Stimulated activated CD4-positive, alpha-beta T cell treated with anti-CD3 and anti-CD28 coated beads, Interleukin-15, amount 100 ng/mL, for 1 hour (primary cell): ENCODE measurements at places on chromosomes 13 and 19.

GRCh38 chr19:6812612-6813011, 40.1 kb downstream of the VAV1 start:
- no peak for DNase-seq

GRCh38 chr13:40398065-40398464, 268.4 kb downstream of the FOXO1 start:
- DNase-seq, result no peak

DNA sequence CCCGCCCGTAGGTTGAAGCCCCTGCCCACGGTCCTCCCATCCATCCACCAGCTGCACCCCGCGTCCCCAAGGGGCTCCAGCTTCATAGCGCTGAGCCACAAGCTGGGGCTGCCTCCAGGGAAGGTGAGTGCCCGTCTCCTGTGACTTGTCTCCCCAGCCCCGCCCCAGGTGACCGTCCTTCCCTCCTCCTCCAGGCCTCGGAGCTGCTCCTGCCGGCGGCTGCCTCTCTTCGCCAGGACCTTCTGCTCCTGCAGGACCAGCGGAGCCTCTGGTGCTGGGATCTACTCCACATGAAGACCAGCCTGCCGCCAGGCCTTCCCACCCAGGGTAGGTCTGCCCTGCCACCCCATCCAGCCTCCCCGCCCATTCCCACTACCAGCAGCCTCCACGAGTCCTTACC, 7.5 kb downstream of the HAUS5 start:
- no peak for DNase-seq

DNA sequence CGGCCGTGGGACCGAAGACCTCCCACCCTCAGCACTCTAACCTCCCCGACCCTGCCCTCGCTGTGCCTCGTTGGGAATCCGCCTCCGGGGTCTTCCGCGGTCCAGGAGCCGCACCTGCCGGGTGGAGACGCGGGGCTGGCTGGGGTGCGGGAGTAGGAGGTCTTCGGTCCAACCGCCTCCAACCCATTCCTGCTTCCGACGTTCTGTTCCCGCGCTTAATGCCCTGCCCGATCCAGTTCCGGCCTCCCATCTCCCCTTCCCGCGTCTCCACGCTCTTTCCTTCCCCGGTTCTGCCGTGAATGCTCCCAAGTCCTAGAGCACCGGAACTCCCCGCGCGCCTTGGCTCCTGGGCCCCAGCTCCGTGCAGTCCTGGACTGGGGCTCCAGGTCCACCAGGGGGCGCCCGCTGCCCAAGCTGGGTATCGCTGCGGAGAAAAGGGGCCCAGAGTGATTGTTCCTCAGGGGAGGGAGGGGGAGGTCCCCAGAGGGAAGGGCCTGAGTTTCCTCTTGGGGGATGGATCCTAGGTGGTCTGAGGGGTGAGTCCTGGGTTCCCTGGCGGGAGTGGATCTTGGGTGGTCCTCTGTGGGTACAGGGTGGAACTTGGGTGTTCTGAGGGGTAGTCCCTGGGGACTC, 14.1 kb upstream of the TNFSF9 start:
- peak; percentile 83 for DNase-seq

DNA sequence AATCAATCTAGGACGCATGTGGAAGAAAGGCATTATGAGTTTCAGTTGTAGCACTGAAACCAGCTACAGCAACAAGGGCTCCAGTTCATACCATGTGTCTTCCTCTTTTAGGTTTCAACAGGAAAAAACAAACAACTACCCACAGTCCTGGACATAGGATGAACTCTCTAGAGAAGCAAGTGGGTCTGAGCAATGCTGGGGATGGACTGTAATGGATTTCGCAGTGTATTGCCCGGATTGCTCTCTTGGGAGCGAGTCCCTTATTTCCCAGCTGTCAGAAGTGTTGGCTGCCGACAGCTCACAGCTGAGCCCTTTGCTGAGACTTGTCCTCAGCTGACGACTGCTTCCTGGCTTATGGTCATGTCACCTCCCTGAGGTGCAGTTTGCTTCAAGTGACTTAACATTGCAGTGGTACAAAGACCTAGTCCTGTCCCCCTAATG, 12.1 kb upstream of the MYCBP2 start:
- DNase-seq, result no peak

- no peak for DNase-seq
These were observed 31.8 kb upstream of the SPART start for GRCh38 chr13:36377826-36378468.

- no peak for DNase-seq
These were observed 13.9 kb downstream of the FOXO1 start for GRCh38 chr13:40652588-40652940.

GRCh38 chr13:58619396-58620113, 988.0 kb downstream of the PCDH17 start:
- DNase-seq, result no peak

DNA sequence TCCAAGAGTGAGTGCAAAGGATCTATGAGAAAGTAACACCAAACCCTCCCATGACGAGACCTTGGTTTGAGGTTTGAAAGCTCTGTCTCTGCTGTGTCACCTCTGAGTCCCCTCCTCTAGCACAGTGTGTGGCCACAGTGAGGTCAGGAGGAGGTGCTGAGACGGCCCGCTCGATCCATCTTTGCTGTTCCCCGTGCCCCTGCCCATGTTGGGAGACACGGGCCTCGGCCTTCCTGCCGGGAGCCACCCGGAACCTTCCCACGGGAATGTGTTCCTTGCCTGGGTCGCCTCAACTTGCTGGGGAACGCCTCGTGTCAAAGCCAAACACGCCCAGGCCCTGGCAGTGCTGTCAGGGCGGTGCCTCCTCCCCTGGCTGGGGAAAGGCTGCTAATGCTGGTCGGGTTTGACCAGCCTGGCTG, 10.1 kb downstream of the NANOS3 start:
- DNase-seq, result no peak

GRCh38 chr13:74043237-74043636, 91.0 kb downstream of the KLF12 start:
- DNase-seq, result no peak

- no peak for DNase-seq
These were observed 621.0 kb downstream of the EFNB2 start for GRCh38 chr13:105914291-105915036.

- no peak for DNase-seq
These were observed 78.0 kb downstream of the RAB20 start for GRCh38 chr13:110483386-110483968.

- peak; percentile 50 for DNase-seq
These were observed 1.5 kb downstream of the ERF start for GRCh38 chr19:42253245-42254088.

- no peak for DNase-seq
These were observed 19.8 kb downstream of the ADPRHL1 start for GRCh38 chr13:113433391-113433916.

DNA sequence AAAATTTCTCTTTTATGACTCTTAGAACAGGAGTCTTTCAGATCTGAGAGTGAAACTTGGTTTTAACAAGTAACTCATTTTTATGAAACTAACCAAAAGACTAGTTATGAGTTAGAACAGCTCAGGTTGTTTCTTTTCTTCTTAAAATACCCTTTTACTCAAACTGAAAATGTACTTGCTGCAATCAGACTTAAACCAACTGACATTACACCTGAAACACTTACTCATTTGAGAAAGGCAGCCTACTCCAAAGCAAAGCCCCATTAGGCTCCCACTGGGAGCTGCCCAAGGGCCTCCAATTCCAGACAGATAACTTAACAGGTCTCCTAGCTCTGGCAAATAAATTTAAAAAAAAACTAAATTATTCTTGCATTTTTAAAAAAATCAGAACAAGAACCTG, 3.6 kb downstream of the FOXO1 start:
- DNase-seq, result no peak

DNA sequence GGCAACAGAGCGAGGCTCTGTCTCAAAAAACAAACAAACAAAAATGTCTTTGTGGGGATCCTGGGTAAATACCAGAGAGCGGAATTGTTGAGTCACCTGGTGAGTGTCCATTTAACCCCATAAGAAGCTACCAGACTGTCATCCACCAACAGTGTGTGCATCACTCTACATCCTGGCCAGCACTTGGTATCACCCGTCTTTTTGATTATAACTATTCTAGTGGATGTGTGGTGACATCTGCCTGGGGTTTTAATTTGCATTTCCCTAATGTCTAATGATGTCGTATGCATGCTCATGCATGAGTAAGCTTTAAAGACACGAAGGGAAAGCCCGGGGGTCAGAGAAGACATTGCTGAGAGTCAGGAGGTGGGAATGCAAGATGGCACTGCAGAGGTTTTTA, 126.7 kb upstream of the MRI1 start:
- no peak for DNase-seq

DNA sequence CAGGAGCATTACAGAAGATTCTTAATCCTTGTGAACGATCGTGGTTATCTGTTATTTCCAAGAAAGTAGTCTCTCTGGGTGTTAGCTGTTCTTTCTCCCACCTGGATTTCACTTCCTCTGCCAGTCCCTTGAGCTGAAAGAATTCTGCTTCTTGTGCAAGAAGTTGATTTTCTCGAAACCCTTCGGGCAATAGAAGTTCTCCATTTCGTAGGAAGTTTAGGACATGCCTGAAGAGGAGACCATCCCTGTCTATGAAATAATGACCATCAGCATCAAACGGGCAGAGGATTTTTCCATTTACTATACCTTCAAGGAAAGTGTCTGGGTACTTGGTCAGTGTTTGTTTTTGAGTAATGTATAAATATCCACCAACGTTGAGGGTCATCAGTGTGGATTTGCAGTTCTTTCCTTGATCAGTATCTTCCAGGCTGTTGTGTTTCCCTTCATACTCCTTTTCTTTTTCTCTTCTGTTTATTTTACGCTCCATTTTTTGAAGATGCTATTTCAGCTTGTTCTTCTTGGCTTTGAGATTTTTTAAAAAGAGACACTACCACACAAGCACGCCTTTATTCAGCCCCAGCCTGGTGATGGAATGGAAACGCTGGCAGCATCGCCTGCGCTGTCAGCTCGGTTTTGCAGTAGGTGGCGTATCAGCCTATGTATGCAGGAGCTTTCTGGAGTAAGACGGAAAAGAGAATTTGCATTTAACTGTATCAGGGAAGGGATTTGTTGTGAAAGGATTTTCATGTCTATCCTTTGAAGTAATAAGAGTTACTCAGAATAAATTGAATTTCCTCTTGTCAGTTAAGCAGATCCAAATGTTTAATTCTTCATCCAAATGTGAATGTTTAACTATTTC, 6.5 kb downstream of the KCTD4 start:
- DNase-seq, result no peak

DNA sequence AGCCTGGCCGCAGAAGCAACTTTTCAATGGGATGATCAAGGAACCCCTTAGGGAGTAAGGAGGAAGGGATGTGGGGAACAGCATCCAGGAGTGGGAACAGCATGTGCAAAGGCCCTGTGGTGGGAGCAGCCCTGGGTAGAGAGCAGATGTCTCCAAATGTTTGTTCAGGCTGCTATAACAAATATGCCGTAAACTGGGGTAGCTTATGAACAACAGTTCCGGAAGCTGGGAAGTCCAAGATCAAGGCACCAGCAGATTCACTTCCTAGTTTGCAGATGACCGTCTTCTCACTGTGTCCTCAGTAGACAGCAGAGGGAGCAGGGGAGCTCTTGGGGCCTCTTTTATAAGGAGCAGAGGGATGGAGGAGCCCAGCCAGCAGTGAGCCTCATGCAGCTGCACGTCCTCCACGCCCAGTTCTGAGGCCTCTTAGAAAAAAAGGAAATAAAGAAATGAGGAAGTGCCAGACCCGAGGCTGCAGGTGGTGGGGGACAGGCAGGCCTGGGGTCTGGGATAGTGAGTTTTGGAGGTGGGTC, 4.2 kb upstream of the LRRC25 start:
- DNase-seq, result no peak

- no peak for DNase-seq
These were observed 24.6 kb downstream of the UBXN6 start for GRCh38 chr19:4432918-4433506.

- DNase-seq, result no peak
These were observed 12.4 kb downstream of the PRR36 start for GRCh38 chr19:7861619-7862412.

DNA sequence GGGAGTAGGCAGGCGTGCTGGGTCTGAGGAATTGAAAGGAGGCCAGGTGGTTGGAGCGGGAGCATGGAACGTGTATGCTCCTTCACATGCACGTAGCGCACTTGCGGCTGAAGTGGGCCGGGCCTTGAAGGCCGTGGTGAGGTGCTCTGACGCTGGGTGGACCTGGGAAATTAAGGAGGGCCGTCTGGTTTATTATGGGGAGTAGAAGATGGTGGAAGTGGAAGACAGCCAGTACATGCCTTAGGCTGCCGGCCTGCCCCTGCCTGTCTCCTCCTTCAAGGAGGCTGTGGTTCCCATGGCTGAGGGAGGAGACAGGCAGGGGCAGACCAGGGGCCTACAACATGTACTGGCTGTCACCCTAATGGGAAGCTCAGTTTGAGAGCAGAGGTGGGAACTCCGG, 23.9 kb downstream of the GATAD2A start:
- DNase-seq, result no peak

DNA sequence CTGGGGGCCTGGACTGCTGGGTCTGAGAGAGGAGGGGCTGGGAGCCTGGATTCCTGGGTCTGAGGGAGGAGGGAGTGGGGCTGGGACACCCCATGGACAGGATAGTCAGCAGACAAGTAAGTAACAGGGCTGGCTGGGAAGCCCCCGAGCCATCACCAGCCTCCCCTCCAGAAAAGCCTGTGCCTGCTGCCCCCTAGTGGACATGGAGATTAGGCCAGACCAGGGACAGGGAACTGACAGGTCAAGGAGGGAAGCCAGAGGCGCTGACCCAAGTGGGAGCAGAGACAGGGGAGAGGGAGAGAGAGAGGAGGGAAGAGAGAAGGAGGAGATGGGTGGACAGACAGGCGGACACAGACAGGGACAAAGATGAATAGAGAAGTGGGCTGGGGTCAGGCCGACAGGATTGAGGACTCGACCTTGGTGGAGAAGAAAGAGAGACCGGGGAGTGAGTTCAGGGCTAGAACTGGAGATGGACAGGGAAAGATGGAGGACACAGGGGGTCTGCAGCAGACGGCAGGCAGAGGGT, 6.7 kb upstream of the ERFL start:
- peak; percentile 59 for DNase-seq

DNA sequence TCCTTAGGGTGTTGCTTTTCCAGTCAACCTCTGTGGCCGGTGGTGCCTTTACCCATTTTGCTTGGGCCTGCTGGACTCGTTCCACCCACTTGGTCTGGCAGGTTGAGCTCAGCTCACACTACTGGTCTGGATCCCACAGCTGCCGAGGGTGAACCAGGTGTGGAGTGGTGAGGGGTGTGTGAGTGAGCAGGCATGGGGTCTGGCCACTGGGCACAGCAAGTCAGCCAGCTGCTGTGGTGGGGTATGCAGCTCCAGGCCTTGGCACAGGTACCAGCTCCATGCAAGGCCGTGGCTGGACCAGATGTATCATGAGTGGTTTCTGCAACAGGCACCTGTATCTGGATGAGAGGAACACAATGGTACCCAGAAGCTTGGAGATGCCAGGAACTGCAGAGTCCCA, 277.6 kb upstream of the KLHL1 start:
- no peak for DNase-seq

GRCh38 chr13:21911646-21912298, 240.9 kb downstream of the FGF9 start:
- no peak for DNase-seq
